ENCODE measurements at places on chromosomes 16 and 17.
A peak's percentile ranks its signal among the peaks of the same experiment; 100 is the strongest.

- DNase-seq = peak; percentile 57
These were observed 705 bp downstream of the KRABD2 start for GRCh38 chr17:8375738-8376259.

DNA sequence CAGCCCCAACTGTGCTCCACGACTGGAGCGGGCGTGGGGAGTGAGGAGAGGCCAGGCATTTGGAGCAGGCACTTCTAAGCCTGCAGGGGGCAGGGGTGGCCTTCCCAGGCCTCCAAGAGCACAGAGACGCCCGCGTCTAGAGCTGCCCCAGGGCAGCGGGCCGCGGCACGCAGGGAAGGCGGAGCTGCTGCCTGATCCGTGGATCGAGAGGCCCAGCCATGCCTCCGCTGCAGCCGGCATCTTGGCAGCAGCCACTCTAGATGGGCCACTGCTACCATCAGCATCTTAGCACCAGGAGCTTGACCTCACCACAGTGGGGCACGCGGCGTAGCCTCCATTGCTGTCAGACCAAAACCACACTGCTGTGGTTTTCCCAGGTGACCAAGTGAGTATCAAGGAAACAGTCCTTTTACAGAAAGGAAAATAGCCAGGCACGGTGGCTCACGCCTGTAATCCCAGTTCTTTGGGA, 20.4 kb upstream of the WDR45B start:
- DNase-seq = no peak

DNA sequence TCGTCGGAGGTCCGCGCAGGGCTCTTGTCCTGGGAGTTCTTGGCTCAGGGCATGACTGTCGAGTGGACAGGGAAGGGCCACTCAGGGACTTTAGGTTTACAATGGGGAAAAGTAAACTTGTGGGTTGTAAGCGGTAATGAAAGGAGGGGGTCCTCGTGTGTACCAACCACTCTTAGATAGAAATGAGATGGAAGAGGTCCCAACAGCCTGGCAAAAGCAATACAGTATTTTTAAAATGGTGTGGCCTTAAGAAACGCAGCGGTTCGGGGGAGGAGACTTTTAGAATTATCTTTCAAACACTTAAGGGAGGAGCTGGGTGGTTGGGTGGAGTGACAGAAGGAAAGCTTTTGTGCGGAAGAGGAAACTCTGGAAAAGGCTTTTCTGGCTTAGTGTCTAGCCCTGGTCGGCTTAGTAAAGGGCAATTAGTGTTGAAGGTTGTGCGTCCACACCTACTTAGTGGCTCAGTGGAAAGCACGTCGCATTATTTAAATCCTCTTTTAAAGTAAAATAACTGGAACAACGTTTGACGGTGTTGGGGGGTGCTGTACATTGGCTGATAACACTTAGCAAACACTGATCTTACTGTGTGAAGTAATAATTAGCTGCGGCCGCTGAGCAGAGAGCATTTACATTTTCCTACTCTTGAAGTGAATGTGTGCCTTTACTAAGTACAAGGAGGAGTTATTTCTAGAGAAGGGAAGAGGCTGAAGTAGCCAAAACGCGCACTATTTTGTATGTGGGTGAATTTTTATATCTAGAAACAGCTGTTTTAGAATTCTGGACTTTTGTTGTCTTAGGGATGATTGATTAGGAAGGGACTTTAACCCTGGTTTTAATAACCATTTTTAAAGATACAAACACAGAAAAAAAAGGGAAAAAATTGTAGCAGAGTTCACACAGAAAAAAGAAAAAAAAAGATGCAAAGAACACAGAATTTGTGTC, 1.0 kb downstream of the WSB1 start:
- peak; percentile 66 for DNase-seq

DNA sequence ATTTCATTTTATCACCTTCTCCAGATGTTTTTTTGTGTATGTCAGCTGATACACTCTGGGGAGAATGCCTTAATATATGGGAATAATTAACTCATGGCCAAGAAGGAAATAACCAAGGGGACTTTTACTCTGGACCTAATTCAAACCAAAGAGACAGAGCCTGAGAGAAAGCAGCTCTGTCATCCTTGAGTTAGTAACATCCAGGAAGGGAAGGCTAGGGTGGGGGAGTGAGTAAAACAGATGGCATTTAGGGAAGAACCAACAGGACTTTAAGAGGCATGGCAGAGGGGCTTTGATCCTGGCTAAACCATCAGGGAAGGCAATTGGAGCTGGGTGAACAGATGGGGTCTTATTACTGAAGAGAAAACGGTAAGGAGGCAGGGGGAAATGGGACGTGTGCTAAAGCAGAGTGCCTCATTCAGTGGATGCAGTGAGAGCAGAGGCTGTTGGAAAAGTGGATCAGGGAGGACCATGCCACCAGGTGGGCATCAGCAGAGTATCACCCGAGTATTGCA, 2.5 kb upstream of the SMPD3 start:
- peak; percentile 99 for DNase-seq

GRCh38 chr16:73616770-73617169, 568.8 kb upstream of the ZFHX3 start:
- DNase-seq = no peak

DNA sequence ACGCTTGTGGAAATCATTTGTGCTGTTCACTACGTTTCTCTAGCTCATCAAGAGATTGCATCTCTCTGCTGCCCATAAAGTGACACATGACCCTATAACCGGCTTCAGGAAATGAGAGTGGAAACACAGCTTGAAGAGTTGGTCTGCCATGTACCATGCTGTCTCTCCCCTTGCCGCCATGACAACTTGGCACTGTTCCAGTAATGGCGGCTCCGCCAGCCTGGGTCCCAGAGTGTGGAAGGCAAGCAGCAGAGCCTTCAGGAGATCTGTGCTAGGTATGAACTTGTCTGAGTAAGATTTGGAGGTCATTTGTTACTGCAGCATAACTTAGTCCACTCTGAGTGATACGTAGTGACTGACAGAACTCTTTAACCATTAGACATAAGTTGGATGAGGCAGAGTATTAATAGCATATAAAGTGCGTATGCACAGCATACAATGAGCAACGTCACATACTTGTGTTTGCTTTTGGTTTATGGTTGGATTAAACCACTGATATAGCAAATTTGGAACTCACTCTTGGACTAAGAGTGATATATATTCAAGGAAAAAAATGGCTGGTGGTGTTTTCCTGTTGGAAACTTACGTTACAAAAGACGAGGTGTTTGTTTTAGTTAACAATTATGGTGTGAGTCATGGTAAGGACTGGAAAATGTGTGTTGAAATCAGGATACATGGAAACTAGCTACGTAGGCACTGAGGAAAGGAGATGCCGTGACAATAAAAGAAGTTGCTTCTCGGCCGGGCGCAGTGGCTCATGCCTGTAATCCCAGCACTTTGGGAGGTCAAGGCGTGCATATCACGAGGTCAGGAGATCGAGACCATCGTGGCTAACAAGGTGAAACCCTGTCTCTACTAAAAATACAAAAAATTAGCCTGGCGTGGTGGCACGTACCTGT, 24.4 kb upstream of the PMP22 start:
- no peak for DNase-seq

DNA sequence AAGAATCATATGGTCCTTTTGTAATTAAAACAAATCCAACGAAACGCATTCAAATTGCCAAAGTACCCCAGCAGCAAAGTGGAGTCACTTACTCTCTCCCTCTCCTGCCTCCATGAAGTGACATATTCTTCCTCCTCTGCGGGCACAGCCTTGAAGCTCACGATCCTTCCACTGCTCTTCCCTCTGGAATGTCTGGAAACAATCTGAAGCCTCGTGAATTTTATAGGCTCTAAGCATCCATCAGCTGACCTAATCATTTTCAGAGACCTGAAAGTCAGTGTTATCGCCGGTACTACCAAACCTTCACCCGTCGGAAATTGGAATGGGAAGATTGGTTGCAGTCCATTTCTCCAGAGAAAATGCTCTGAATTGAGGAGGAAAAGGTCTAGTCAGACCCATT, 134.5 kb upstream of the FOXF1 start:
- no peak for DNase-seq

DNA sequence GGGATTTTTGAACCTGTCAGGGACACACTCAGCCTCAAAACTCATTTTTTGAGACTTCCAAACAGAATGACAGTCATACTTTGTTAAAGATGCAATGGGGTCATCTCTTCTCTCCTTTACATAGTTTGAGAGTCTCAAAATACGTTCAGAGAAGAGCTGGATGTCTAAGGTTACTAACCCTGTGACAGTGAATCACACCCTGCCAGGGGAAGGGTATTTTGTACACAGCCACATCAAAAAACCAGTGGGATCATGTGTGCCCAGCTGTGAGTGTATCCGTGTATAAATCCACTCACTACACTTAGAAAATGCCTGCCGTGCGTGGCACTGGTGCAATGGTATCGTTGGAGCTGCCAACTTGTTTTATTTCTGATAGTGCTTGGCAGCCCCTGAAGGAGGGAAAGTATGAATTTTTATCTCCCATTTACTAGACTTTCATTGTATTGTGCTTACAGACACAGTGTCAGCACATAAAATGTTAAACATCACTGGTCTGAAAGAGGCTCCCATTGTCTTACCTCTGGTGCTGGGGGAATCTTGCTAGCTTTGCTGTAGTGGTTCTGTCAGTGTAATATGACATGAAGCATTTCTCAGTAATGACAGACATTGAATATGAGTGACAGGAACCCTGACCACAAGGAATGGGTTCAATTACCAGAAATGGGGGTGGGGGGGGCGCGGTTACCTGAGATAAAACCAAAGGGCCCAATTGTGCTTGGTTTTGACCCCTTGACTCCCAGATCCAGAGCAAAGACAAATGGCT, 256.3 kb downstream of the FTO start:
- no peak for DNase-seq
